ENCODE measurements at places on chromosomes 1 and 21.

GRCh38 chr1:207649865-207650580 is 5.1 kb downstream of the CR1L start:
- no peak for DNase-seq

GRCh38 chr1:227884370-227885134 is 63.2 kb downstream of the WNT9A start:
- DNase-seq, result no peak

GRCh38 chr1:99506631-99507030 is 139.3 kb upstream of the PALMD start:
- no peak for DNase-seq

- no peak for DNase-seq
Observed at GRCh38 chr21:32795376-32795775, 23.8 kb upstream of the PAXBP1 start.

DNA sequence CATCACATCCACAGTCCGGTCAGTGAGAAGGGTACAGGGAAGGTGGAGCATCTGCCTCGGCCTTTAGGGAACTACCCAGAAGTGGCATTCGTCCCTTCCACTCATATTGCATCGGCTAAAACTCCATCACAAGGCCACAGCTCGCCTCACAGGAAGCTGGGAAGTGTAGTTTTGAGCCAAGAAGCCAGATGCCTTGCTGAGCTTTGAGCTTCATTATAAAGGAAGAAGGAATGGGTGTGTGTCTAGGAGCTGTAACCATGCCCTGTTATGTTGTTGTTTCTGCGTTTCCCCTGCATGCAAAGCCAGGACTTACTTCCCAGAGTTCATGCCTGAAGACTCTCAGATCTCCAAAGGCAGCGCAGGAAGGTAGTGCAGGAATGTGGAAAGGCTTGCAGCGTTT is 61.1 kb downstream of the OPTC start:
- no peak for DNase-seq

DNA sequence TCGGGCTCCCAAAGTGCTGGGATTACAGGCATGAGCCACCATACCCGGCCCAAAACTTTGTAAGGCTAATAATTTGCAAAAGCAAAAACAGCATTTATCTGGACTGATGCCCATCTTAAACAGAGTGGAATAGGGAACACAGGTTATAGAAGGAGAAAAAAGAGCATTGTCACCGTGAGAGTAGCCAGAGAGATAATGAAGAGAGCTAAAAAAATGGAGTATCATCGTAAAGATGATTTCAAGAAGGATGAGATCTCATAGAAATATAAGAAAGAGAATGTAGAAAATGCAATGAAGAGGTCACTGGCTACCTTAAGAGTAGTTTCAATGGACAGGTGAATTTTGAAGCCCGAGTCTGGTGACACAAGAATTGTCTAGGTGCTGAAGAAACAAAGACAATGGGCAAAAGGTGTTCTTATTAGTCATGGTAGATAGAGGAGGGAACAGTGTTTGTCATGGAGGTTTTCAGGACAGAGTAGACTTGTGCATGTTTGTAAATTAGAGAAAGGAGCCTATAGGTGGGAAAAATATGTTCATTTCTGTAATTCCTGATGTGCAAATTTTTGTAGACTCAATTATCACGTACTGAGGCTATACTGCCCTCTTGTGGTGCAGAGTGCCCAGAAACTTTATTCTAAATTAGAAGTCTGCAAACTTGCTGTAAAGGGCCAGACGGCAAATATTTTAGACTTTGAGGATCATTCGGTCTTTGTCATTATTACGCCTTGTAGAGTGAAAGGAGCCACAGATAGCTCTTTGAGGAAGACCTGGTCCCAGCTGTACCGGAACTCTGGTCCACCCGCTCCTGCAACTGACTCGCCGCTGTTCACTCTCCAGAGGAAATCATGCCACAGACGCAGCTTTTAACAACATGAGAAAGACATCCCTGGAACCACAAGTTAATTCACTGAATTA is 8.1 kb upstream of the TMEM183A start:
- DNase-seq, result no peak

GRCh38 chr1:212486619-212486975 is 53.9 kb downstream of the NENF start:
- DNase-seq, result no peak

- DNase-seq, result no peak
Observed at GRCh38 chr21:39972976-39973770, 105.9 kb downstream of the PCP4 start.

DNA sequence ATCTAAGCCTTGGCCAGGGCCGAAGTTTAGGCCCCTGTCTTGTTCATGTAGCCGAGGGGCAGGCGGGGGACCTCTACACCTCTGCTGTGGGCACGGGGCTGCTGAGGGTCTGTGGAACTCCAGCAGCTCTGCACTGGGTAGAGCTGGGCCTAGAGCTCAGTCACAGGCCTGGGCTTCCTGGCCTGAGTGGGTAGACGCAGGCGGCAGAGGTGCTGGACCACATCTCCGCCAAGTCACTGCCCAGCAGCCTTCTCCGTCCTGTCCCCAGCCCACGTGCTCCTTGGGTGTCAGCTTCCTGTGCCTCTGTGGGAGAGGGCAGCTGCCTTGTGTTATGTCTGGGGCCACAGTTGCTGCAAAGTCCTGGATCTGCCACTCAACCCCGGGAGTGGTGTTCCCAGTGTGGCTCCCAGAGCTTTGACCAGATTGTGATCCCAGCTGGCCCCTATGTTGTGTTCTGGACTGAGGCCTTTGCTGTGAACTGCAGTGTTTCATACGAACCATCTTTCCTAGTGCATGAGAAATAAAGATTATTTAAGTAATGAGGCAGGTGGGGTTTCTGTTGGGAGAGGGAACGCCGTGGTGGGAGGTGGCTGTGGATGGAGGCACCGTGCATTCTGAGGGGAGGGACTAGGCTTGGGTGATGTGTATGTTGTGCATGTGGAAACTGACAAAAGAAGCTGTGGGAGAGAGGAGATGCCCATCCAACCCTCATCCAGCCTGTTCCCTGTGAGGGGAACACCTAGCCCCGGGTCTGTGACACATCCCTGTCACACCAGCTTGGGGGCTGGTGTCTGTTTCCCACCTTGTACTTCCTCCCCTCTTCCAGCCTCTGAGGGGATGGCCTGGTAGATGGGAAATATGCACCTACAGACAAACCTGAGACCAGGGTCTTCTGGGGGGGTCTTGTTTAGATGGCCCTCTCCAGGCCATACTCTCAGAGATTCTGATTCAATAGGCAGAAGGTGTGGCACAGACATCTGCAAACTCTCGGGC is 12.2 kb downstream of the AMPD2 start:
- no peak for DNase-seq

GRCh38 chr1:12453400-12454343 is 164.3 kb downstream of the DHRS3 start:
- no peak for DNase-seq

DNA sequence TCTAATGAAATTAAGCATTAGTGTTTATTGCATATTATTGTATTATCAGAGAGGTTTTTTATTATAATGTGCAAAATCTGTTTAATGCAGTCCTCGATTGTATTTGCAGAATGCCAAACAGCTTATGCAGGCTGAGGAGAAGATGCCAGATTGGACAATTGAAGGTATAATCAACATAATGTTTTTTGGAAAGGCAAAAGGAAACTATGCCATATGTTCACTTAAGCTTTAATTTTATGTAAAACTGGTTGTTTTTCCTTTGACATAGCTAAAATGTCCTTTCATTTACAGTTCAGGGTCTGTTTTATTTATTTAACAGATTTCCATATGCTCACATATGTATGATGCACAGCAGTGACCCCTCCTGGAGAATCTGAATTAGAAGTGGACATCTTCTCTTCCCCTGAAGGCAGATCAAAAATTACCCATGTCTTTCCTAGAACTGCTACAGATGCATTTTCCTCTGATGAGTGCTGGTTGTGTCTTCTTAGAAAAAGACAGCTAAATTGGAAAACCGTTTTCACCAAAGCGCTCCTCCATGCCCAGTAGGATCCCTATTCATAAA is 143.5 kb upstream of the USH2A start:
- no peak for DNase-seq

DNA sequence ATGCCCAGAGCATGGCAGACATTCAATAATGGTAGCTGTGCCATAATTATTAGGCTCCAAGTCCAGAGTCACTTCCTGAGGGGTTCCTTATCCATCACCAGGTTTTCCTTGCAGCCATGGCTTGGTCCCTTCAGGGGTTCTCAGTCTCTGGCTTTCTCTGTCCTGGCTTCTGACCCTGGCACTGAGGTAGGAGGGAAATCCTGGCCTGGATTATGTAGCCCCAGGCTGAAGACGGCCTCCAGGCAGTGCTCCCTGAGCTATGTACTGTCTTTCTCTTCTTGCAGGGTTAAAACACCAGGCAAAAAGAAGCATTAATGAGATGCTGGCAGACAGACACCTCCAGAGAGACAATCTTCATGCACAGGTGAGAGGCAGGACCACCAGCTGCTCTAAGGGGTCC is 9.5 kb upstream of the PADI3 start:
- DNase-seq, result no peak

DNA sequence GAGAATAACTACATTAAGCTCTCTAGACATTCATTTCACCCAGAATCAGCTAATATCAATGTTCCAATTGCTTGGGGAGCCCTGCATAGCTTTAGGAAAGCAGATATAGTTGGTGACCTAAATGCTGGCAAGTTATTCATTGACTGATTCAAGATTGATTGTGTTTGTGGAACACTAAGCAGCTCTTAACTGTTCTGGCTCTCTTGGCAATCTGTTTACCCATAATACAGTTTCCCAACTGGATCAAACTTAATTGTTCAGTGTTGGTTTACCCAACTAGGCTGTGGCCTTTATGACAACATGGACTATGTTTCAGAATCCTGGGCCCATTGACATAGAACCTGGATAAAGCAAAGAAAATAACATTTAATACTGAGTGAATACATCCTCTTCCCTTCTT is 83.7 kb downstream of the NRDC start:
- no peak for DNase-seq

DNA sequence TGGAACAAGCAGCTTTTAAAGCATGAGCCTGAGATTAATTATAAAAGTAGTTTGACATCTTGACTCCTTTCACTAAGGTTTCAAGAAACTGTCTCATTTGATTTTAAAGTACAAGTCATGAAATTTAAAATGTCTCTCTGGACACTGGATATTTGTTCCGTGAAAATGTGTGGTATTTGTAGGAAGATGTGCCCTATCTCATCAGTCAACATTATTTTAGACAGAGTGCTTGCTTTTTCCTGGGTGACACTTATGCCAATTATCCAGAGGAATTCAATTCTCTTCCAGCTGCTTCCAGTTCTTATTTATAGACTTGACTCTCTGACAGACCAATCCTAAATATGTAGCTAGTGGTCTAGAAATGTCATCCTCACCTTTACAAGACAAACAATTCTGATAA is 300.4 kb downstream of the PLA2G4A start:
- no peak for DNase-seq

GRCh38 chr1:209395169-209395568 is 188.3 kb upstream of the CAMK1G start:
- no peak for DNase-seq
